ENCODE measurements at places on chromosomes 2 and 18.

- no peak for DNase-seq
Observed at GRCh38 chr2:226655871-226656270, 143.7 kb downstream of the IRS1 start.

- no peak for DNase-seq
Observed at GRCh38 chr2:69243652-69244051, 143.4 kb downstream of the GFPT1 start.

DNA sequence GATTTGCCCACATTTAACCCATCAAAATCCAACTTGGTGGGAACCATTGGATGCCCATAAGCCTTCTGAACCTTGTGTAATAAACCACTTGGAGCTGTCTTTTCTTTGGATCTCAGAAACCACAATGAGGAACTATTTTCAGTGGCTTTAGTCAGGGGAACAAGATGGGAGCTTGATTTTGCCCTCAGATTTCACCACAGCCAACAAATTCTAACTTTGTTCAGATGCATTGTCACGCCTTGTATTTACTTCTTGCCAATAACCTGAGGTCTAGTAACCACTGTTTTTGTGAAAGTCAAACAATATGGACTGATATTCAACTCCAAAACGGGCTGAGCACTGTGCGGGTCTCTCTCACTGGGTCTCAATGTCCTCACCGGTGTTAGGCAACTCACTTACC is 508.2 kb downstream of the TNS1 start:
- no peak for DNase-seq

GRCh38 chr2:151350579-151351195 is 6.7 kb upstream of the TNFAIP6 start:
- no peak for DNase-seq

DNA sequence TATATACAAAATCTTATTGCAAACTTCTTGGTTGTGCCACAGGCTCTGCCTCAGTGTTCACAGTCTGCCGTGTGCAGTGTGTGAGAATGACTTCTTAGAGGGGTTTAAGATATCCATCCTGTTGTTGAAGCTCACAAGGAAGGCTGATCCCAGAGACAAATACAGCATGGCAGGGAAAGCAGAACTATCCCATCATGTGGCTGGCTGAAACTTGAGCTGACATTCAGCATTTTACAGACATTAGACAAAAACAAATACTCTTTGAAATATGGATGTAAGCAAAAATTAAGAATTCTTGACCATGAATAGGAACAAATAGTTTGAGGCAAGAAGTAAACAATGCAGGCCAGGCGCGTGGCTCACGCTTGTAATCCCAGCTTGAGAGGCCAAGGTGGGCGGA is 12.9 kb upstream of the PUM2 start:
- DNase-seq: no peak

- no peak for DNase-seq
Observed at GRCh38 chr2:106685180-106685897, 198.2 kb downstream of the CD8B2 start.

GRCh38 chr2:127498386-127498785 is 27.9 kb downstream of the IWS1 start:
- no peak for DNase-seq

DNA sequence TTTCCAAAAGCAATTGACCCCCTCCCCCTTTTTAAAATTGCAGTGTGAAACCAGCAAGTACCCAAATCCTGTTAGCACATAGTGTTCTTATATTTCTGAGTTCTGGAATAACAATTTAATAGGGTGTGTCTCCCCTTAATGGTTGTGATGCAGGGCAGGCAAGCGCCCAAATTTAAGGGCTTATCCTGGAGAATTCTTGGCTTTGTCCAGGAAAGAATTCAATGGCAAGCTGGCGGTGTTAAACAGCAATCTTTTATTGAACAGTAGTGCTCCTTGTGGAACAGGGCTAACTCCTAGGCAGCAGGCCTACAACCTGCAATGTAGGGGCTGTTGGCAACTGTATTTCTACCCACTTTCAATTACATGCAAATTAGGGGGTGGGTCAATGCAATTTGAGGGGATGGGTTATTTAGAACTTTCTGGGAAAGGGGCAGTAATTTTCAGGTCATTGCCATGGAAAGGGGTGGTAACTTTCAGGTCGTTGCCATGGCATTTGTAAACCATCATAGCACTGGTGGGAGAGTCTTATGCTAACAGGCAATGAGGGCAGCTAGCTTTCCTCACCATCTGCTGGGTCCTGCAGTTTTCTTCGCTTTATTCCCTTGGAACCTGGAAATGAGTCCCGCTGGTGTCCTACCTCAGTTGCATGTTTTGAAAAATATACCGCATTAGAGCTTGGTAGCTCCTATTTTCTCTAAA is 149.0 kb upstream of the KCTD1 start:
- no peak for DNase-seq

DNA sequence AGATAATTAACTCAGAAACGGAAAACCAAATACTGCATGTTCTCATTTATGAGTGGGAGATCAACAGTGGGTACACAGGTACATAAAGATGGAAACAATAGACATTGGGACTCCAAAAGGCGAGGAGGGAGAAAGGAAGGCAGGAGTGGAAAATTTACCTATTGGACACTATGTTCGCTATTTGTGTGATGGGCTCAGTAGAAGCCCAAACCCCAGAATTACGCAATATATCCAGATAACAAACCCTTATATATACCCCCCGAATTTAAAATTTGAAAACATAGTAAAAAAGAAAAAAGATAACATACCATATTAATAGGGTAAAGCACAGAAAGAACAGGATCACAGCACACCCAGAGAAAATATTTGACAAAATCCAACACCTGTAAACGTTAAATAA is 1351.7 kb upstream of the FAM98A start:
- no peak for DNase-seq

DNA sequence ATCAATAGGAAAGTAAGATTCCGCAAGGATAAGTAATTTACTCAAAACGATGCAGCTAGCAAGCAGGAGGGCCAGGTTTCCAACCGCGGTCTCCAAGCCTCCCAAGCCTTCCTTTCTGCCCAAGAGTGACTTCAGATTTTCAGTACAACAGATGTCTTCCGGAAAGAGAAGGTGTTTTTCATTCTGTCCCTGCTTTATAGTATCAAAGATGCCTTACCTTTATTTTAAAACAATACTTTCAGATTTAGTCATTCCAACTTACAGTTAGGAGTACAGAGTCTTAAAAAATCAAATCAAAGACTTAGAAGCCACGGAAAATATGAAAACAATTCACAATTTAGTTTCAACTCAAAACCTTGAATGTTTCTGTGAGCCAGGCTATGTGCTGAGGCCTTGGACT is 43.6 kb downstream of the CYB5A start:
- no peak for DNase-seq

- DNase-seq: no peak
Observed at GRCh38 chr2:145764631-145765030, 1244.7 kb upstream of the ZEB2 start.

DNA sequence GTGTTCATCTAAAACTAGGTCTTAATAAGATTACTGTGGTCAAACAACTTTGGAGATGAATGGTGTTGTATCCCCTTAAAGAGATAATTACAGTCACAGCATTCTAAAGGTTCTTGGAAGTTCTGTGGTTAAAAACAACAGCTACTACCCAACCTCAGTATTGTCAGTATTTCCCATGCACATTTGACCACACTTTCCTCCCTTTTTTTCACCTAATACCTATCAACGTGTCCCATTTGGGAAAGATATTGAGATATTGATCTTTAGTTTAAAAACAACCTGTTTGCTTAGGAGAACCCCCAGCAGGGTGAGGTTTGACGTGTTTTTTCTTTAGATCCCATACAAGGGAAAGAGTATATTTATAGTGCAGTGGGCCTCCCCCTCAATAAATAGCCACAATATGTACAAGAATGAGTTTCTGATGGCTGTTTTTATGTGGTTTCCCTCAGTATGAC is 65.6 kb downstream of the WDR7 start:
- no peak for DNase-seq

GRCh38 chr2:42424033-42424432 is 63.0 kb upstream of the COX7A2L start:
- DNase-seq: no peak

- DNase-seq: no peak
Observed at GRCh38 chr2:85669549-85669948, 1.6 kb upstream of the SFTPB start.

GRCh38 chr2:40332191-40332826 is 119.6 kb downstream of the SLC8A1 start:
- DNase-seq: no peak

DNA sequence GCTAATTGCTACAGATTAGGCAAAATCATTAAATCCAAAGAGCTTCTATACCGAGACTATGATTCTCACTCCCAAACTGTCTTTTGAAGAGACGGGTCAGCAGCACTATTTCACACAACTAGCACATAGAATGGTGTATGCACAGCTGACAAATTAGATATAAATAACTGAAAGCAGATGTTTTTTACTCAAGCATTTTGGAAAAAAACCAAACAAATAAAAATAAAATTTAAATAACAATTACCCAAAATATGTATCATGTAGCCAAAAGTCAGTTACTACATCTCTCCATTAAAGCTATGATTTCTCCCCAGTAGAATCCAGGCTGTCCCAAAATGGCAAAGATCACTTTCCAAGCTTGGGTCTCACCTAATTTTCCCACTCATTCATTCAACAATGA is 107.9 kb downstream of the TMEM163 start:
- no peak for DNase-seq

DNA sequence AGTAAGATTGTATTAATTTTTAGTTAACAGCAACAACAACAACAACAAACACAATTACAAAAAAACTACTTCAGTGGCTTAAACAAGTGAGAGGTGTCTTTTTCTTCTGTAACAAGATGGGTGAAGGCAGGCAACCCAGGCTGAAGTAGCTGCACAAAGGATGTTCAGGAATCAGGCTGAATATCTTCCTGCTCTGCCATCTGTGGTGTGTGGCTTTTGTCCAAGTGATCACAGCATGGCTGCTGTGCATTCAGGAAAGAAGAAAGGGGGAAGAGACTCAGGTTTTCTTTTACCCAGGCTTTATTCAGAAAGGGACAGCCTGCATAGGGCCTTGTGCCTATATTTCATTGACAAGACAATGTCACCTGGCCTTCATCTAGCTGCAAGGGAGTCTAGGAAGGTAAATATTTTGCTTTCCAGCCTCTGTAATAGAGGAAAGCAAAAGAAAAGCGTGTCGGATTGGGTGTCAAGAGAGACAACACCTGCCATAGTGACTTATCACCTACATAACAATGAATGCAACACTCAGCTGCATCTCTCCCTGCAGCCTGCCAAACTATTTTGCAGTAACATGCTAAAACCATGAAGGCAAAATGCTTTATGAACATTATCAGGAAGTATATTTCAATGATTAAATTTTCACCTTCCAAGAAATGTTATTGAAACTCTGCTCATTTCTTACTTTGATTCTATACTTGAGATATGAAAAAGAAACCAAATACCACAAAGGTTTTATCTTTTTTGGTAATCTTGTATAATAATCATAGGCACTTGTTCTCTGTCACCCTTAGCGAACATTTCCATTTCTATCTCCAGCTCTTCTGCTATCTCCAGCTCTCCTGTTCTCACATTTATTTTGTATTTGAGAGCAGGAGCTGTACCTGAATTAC is 14.6 kb downstream of the G6PC2 start:
- no peak for DNase-seq

- DNase-seq: no peak
Observed at GRCh38 chr2:11679486-11680181, 9.6 kb upstream of the NTSR2 start.

DNA sequence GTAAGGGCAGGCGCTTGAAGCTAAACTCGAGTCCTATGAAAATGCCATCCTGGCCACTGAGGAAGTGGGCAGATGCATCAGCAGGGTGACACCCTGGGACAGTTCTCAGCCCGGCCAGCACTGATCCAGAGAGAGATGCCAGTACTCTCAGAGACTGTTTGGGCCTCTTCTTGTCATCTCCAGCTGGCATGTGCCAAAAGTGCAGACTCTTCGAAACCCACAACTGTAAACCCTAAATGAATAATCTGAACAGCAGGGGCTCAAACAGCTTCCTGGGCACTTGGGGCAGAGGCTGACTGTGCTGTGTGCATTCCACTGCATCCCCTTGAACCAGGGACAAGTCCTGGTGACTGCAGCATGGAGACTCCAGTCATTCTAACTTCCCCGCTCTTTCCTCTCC is 204.2 kb upstream of the SMAD2 start:
- no peak for DNase-seq

GRCh38 chr2:43230951-43231827 is 4.8 kb upstream of the ZFP36L2 start:
- DNase-seq: no peak

DNA sequence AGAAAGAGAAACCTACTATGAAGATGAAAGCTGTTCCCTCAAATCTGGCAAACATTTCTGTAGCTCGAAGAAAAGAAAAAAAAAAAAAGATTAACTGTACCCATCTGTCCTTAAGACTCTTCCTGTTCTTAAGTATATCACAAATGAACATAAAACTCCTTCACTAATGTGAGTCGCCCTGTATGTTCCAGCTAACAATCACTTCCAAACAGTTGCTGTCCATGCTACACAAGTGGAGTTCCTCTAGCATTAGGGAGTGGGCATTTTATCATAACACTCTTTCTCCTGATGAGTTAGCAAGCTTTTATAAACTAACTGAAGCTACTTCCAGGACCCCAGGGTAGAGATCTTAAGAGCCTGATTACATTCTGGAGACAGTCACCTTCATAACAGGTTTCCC is 5.8 kb downstream of the CUL3 start:
- DNase-seq: no peak

GRCh38 chr2:236499691-236500578 is 69.7 kb upstream of the ACKR3 start:
- DNase-seq: no peak

DNA sequence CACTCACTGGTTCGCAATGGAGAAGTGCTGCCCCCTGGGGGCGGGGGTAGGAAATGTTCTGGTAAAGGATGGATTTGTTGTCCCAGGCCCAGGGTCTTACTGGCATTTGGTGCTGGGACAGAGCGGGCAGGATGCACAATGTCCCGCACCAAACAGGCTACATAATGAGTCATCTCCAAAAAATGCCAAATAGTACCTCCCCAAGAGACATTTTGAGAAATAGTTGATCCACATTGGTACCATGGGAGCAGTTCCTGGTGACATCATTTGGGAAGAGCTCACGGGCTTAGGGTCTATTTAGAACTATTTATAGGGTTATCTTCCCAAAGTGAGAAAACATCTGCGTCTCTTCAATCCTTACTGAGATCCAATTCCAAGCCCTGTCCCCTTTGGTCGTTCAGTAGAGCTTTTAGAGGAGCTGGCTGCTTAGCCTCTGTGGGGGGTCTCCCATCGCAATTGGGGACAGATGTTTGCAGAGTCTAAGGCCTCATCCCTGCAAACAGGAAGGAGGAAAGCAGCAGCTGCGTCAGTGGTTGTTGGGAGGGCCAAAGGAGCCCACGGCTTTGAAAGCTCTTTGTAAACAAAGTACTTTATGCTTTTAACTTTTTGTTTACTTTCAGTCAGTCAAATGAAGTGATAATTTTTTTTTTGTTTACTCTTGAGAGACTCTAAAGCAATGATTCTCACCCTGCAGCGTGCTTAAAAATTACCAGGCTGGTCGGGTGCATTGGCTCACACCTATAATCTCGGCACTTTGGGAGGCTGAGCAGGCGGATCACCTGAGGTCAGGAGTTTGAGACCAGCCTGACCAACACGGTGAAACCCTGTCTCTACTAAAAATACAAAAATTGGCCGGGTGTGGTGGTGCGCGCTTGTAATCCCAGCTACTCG is 49.3 kb downstream of the GREB1 start:
- peak; percentile 29 for DNase-seq

GRCh38 chr2:25354116-25354515 is 12.4 kb upstream of the DNMT3A start:
- no peak for DNase-seq

Measured in stimulated activated CD4-positive, alpha-beta T cell treated with anti-CD3 and anti-CD28 coated beads, TNF-alpha, amount 100 ng/mL, for 24 hours (primary cell).